ENCODE measurements at places on chromosomes 7 and 10. TPM values are rescaled to one million over a fixed set of nuclear protein-coding genes. Genes with fewer than 3 reads are reported as not detected.

- DNase-seq = no peak
These were observed 405.5 kb downstream of the GRID1 start for GRCh38 chr10:85961073-85961472.

DNA sequence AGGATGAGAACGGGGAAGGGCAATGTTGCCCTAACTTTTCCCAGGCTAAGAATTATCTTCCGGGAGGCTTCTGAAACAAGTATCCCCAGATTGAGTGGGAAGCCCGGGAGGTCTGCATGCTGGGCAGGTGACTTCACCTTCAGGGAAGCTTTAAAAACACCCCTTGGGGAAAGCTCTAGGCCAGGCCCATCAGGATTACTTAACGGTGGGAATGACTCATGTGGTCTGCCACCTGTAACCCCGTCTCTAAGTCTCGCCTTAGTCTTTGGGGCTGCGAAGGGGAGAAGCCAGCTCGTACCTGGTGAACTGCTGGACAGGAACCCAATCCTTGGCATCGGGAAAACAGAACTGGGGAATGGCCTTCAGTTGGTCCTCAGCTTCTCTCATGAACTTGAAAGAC is 80.1 kb upstream of the MKRN1 start:
- DNase-seq = no peak

RAB19 gene
- total RNA-seq = 4.2 TPM

CPED1 gene
- 30.5 TPM for total RNA-seq

DNA sequence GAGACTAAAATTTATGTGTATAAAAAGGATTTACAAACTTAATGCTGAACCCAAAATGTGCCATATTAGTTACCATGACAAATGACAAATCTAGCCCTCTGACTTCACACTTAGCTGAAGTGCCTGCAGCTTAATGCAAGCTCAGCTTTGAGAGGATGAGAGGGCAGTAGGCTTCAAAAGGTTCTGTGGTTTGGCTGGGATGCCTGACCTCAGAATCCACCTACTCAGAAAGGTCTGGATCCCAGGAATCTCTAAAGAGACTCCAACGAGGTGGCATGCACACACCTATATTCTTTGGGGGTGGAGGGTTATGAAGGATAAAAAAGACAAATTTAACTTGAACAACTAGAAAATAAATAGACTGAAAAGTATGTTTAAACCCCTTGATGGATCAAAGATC is 213.4 kb downstream of the TAX1BP1 start:
- DNase-seq = no peak

ANKRD30A gene
- total RNA-seq = not detected

GRK5 gene
- 19.9 TPM for total RNA-seq

BAG3 gene
- total RNA-seq = 13.9 TPM

All from hepatocyte (in vitro differentiated cells).